ENCODE measurements at places on chromosomes 16 and 17.
A peak's percentile ranks its signal among the peaks of the same experiment; 100 is the strongest.

- DNase-seq, result no peak
Observed at GRCh38 chr17:18961634-18962493, 9.9 kb downstream of the SLC5A10 start.

DNA sequence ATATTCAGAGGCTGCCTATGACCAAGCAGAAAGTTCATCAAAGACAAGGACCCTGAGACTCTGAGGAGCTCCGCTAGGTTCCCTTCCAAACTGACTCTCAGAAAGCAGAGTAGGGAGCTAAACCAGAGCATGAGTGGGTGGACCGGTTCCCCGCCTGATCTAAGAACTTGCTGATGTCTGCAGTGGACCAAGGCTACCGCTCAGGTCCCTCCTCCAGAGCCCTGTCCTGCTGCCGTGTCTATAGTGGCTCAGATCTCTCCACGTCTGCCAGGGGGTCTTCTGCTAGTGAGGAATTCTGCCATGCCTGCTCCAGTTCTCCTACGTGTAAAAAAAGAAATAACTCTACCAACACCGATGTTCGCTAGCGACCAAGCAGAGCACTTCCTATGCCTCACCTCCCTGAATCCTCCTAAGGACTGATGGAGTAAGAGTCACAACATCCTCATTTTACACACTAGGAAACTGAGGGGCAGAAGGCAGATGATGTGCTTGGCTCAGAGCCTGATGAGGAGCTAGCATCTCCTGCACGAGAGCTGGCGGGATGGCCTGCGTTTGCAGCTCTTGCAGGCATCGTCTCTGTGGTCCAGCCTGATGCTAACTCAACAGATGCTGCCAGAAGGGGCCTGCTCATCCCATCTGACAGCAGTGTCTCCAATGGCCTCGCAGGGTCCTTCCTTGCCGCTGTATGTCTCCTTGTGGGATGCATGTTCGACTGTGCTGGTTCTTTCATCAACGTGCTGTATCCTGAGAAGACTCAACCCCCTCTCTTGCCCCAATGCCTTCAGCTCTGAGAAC, 265.5 kb downstream of the C16orf95 start:
- no peak for DNase-seq

DNA sequence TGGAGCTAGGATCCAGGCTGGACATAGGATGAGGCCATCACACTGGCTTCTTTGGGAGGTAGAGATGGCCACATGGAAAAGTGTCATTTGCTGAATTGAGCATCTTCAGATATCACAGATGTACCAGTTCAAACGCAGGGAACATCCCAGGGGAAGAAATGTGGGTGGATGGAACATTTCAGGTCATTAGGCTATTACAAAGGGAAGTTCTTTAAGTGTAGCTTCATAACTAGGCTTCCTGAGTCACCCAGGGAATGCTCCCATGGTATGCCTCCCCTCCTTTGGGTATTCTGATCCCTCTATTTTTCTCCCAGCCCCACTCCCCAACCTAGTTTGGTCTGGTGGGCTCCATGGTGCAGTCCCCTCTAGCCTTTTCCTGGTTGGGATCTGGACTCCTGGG, 69.8 kb upstream of the IRX3 start:
- DNase-seq, result no peak

- no peak for DNase-seq
Observed at GRCh38 chr17:19399750-19400450, 11.1 kb upstream of the RNF112 start.

DNA sequence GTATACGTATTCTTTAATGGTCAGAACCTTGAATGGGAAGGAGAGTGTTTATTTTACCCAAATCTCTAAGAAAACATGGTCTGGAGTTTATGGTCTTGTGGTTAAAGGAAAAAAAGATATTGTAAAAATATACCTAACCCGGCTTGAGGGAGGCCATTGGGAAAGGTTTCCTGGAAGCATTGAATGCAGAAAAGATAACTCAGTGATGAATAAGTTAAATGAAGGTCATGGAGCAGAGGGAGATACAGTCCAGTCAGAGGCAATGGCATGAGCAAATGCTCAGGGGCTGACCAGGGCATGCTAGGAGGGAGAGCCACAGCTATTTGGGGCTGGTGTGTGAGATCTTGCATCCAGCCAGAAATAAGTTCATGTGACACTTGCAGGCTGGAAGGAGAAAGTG, 430.4 kb upstream of the CDH5 start:
- no peak for DNase-seq

- no peak for DNase-seq
Observed at GRCh38 chr17:72733619-72734282, 358.7 kb downstream of the SLC39A11 start.

DNA sequence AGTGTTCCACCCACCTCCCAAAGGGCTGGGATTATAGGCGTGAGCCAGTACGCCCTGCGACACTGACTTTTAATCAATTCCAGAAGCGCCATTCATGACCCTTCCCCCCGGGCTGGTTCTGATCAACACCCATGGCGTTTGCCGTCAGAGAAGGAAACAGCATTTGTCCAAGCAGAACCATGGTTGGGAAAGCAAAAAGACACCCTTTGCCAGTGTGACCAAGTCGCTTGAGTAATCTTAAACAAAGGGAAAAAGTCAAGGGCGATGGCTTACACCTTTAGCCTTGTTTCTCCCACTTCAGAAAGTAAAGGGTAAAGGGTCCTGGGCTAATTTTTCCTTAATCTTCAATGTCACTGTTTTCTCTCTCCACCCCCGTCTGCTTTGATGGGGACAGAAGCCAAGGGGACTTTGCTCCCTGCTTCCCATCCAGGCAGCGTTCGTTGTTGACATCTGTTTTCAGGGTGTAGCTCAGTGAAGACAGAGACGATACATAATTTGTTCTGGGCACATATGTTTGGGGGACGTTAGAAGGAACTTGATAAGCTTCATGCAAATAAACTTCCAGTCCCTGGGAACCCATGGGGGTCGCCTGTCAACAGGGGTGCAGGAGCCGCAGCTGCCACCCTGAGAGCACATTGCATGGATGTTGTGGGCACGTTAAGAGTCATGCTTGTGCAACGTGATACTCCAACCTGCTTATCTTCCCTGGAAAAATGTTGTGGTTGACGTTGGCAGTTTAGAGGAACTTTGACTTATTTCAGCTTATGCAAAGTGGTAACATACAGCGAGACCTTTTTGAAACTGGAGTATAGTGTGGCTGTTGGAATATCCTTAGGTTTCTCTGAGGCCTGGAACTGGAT, 50.6 kb upstream of the TANGO6 start:
- DNase-seq, result no peak

DNA sequence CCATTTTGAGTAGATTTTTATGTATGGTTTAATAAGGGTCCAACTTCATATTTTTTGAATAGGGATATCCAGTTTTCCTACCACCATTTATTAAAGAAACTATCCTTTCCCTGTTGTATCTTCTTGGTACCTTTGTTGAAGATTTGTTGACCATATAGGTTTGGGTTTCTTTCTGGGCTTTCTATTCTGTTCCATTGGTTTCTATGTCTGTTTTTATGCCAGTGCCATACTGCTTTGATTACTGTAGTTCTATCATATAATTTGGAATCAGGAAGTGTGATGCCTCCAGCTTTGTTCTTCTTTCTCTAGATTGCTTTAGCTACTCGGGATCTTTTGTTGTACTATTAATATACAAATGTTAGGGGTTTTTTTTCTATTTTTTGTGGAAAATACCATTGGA, 46.5 kb downstream of the PPM1E start:
- DNase-seq, result no peak

DNA sequence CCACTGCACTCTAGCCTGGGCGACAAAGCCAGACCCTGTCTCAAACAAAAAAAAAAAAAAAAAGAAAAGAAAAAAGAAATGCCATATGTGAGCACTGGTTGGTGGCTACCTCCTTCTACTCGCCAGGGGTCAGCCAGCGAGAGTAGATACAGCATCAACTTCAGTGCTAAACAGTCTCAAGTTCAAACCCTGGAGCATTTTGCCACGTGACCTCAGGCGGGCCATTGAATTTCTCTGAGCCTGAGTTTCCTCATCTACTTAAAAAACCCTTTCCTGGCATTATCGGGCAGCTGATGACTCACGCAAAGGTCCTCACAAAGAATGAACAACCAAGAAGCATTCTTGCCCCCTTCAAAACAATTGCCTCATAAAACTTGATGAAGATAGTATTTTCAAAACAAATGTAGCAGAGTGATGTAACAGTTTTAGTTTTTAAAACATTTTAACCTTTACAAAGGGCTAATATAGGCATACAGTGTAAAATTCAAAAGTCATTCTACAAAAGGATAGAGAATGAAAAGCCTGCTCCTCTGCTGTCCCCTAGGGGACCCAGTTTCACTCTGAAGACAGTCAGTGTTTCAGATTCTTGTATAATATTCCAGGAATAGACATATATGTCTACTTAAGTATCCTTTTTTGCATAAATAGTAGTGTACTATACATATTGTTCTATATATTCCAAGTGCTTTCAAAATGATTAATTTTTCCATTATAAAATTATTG, 28.4 kb downstream of the DNAH2 start:
- no peak for DNase-seq

GRCh38 chr17:14398766-14399165, 97.9 kb downstream of the HS3ST3B1 start:
- no peak for DNase-seq

DNA sequence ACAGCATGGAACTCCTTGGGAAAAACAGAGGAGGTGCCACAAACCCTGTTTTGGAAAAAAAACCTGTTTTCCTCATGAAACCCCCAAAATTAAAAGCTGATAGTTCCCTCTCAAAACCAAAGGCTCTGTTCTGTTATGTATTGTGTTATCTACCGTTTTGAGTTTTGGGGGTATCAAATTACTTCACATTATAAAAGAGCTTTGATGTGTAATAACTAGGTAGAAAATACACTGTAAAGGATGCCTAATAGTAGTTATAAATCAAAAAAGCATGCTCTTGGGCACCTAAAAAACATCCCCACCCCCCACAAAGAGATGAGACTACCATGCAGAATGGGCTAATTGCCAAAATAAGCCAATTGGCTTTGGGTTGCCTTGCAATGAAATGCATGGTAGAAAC, 30.8 kb downstream of the C16orf54 start:
- no peak for DNase-seq

DNA sequence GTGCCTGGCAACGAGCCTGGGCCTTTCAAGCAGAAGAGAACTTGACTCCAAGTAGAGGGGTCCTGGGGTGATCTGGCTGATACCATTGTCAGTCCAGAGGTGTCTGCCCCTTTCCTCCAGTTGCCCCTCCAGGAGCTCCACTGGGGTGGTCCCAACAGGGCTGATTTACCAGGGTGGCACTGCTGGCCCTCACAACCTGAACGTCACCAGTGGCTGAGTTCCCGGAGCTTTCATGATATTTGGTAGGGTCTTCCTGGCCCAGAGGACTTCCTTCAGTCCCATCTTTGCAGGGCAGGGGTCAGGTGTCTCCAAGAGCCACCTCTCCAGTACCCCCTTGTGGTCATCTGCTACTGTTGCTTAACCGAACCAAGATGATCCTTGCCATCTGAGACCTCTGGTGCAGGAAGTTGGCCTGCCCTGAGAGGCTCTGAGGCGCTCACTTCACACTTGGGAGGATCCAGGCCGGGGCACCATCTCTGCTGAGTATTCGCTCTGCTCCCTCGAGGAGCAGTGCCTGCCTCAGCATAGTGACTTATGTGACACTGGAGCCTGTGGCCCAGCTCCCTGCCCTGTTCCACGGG, 3.5 kb downstream of the LIMD2 start:
- DNase-seq, result peak; percentile 25

GRCh38 chr16:89656435-89657121, 930 bp downstream of the CHMP1A start:
- DNase-seq, result no peak

GRCh38 chr17:21213638-21214014, 335 bp downstream of the TMEM11 start:
- no peak for DNase-seq

All from NCI-H1930 (cell line).